ENCODE measurements at places on chromosomes 3 and 15.

DNA sequence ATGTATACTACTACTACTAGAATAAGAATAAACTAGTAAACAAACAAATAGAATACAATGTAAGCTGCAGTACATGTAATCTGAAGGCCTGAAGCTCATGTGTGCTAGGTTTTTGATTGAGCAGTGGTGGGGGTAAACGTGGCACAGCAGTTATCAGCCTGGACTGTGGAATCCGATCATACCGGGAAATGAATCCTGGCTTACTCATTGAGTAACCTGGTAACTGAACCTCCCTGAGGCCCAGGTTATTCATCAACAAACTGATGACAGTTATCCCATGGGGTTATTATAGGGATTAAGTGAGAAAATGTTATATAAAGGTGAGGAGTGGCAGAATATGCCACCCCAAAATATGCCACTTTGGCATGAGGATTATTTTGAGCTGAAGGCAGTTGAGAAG, 339.1 kb downstream of the FHIT start:
- no peak for DNase-seq

- no peak for DNase-seq
These were observed 14.4 kb downstream of the TNK2 start for GRCh38 chr3:195893916-195894465.

- no peak for DNase-seq
These were observed 50.3 kb downstream of the CHSY1 start for GRCh38 chr15:101201411-101202174.

DNA sequence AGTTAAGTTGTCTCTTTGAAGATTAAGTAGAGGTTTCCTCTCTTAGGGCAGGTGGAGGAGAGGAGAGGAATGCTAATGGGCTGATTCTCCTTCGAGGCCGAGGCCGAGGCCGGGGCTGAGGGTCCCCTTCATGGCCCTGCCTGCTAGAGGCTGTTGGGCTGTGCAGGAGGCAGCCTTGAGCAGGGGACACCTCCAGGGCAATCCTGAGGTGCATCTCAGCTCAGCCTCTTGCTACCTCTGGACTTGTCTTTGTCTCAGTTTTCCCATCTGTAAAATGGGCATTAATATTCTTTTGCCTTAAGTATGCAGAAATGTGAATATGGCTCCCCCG, 97.7 kb upstream of the PRR20G start:
- no peak for DNase-seq

DNA sequence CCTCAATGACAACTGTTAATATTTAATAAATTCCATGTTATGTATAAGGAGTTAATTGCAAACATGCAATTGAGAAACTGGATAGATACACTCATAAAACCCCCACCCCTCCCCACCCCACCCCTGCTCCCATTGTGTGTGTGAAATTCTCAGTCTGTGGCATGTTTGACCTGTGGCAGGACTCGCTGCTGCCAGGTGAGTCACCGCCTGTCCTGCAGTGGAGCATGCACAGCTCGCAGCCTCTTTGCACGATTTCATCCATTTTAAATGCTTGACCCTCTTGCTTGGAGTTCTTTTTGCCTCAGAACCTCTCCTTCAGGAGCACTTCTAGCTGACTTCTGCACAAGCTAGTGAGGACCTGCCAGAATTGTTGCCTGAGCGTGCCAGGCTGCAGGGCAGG, 5.3 kb upstream of the APEH start:
- DNase-seq, result no peak

GRCh38 chr15:98939311-98940080, 68.1 kb downstream of the PGPEP1L start:
- DNase-seq, result no peak

GRCh38 chr3:189975391-189975990, 145.2 kb downstream of the P3H2 start:
- DNase-seq, result no peak

DNA sequence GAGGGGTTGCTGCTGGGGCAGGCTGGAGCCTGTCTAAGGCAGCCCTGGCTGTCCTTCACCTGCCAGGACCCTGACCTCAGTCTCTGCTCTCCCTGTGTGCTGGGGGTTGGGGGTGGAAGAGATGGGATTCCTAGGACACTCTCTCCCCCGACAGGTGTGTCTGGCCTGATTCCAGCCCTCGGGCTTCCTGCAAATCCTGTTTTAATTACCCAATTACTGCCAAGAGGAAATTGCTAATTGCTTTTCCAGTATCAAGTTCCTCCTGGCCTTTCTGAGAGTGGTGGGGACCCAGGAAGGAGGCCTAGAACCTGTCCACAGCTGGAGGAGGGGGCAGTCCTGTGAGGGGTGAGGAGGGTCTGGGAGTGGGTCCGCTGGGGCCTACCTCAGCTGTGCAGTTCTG, 15.8 kb downstream of the PLXNA1 start:
- no peak for DNase-seq

GRCh38 chr3:150462108-150462507, 54.0 kb downstream of the TSC22D2 start:
- no peak for DNase-seq

GRCh38 chr15:61169904-61170695, 59.0 kb downstream of the RORA start:
- DNase-seq, result peak; percentile 73

- no peak for DNase-seq
These were observed 12.2 kb downstream of the ZIC1 start for GRCh38 chr3:147421184-147421912.

- no peak for DNase-seq
These were observed 35.4 kb downstream of the TPM1 start for GRCh38 chr15:63077952-63078351.

- no peak for DNase-seq
These were observed 50.4 kb downstream of the PDCD6IP start for GRCh38 chr3:33848624-33849347.

DNA sequence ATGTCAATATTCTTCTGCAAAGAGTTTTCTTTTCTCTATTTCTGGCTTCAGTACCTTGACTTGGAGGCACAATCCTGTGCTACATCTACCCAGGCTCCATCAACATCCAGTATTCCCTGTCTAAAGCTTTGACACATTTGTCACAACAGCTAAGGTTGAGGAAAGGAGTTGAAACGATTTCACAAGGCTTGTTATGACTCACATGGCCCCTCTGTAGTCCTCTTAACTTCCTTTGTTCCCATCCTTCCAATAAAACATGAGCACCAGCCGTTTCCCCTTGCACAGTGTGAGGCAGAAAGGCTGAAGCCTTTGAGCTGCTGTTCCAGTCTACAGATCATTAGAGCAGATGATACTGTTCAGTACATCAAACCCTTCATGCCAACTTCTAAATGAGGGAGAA, 163.0 kb upstream of the TMCO5A start:
- DNase-seq, result no peak

DNA sequence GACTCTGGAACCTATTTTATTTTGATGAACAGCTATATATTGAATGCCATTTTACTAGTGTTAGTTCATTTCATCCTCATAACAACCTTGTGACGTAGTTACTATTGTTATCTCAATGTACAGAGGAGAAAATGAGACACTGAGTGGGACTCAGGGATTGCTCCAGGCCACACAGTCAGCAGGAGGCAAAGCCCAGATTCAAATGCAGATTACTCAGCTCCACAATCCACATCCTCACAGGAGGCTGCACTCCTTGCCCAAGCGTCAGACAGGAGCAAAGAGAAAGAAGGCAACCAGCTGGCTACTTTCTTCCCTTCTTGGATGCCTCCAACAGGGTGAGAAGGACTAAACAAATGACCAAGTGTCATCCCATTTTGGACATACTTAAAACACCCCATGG, 92.0 kb upstream of the CCDC54 start:
- no peak for DNase-seq

GRCh38 chr15:64163659-64164362, 989 bp upstream of the PPIB start:
- no peak for DNase-seq

DNA sequence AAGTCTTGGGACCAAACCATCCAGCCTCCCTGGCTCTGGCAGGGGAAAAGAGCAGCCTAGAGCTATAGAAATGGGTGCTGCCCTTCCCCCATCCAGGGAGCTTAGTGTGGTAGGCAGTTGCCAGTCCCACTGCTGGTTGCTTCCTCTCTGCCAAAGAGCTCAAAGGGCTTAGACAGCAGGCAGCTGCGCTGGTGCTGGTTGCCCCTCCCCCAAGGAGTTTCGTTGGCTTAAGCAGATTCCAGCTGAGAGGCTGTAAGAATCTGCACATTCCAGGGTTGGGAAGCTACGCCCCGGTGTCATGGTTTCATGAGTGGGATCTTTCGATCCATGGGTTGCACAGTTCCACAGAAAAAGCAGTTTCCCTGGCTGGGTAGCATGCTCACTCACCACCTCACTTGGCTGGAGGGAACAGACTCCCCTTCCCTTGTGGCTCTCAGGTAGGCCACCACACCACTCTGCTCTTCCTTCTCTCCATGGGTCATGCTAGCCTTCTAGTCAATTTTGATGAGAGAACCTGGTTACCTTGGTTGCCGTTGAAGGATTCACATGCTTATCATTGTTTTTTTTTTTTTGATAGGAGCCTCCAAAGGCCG, 195.1 kb downstream of the EPHA6 start:
- peak; percentile 52 for DNase-seq

DNA sequence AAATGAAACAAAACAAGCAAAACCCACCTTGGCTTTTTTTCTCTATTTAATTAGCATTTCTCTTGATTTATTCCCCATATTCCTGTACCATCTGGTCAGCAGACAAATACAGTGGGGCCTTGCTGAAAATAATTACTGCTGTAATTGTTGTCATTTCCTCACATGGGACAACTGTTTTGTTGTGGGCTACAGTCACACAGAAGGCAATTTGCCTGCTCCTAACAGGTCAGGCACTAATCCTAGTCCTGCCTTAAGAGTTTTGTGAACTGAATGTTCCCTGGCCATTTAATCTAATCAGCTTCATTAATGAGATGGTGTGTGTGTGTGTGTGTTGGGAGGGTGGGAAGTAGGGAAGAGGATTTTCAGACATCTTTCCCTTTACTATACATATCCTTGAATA, 11.6 kb downstream of the TRPC1 start:
- DNase-seq, result no peak

DNA sequence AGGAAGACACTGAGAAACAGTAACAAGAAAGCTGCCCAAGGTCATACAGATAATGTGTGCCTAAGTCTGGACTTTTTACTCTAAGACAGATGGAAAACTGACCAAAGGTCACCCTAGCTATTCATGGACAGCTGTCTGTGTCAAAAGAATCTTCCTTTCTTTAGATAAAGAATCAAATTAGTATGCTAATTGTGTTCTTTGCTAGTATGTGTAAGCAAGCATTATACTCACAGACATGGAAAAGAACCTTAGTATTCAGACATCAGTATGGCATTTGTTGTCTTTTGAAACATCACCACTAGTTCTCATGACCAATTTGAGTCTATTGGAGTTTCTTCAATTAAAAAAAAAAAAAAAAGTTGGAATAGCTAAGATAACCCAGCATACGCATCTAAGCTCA, 91.8 kb upstream of the SOX2 start:
- DNase-seq, result no peak

GRCh38 chr3:73804204-73804603, 179.5 kb upstream of the PDZRN3 start:
- DNase-seq, result no peak

GRCh38 chr3:20405744-20406143, 219.7 kb upstream of the SGO1 start:
- no peak for DNase-seq

DNA sequence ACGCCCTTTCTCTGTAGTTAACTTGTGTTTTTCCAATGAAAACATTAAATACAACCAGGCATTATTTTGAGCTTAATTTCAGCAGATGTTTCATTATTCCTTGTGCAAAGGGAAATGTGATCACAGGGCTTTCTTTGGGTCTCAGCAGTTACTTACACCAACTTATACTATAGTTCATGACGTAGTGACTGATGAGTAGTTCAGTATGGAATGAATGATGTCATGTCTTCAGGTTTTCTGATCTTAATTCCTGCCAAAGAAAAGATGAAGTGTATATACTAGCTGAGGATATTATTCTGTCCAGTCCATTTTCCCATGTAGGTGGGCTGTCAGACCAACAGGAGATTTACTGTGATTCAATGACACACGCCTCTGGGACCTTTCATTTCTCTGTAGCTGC, 61.3 kb downstream of the MYRIP start:
- DNase-seq, result no peak

DNA sequence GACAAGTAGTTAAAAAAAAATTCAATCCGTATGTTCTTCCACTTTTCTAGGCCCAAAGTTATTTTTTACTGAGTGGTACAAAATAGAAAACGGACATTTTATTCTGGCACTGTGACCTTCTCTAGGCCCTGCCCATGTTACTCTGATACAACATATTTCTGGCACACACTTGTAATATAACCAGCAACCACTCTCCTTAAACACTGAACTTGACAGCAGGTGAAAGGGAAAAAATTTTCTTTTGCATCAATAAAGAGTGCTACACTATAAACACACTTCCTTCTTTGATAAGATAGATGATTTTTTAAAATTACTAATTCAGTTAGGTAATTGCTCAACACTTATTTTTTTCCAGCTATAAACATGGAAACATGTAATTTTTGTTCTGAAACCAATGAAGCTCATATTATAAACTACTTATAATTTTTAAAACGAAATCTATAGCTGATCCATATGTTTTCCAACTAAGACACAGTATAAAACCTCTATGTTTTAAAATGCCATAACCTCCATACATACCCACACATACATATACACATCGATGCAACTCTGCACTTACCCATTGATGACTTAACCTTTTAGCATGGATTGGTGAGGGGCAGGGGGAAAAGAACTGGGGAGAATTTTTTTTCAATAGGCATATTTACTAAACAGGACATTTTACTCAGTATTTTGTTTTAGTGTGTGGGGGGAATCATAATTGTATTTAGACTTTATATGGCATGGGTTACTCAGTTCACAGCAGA, 5.3 kb upstream of the CTNNB1 start:
- DNase-seq, result no peak

DNA sequence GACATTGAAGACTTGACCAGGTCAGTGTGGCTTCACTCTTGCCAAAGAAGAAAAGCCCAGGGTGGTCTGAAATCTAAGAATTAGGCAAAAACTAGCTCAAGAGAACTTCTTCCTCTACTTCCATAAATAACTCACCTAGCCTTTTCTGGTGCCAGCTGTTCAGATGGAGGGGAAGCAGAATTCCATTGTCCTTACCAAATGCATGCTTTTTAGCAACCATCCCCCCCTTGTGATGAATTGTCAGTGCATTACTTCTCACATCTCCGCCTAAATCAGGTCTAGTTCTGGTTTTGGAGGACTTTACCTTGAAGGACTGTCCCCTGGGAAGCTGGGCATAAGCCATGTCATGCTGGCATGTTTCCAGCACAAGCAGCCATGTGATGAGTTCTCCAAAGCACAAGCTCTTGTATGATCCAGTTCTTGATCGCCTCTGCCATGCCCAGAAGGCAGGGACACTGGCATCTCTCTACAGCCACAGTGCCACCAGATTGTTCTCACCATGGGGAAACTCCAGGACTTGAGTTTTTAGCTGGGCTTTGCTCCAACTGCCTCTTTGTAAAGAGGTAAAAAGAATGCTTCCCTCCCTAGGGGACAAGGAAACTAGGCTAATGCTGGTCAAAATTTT, 96.4 kb upstream of the IL12A start:
- DNase-seq, result no peak

DNA sequence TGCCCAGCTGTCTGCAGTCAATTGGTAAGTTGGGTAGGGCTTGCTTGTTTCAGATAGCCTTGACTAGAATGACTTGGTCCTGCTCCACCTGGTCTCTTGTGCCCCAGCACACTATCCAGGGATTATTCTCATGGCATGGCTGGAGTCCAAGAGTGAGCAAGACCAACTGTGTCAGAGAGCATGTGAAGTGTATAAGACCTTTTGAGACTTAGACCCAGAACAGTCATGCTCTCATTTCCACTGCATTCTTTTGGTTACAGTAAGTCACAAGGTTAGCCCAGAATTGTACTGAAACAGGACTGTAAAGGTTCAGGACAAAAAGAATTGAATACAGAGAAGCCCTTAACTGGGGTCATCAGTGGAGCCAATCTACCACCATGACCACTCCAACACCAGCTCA, 650.8 kb upstream of the ADAMTS9 start:
- no peak for DNase-seq
